ENCODE measurements at places on chromosomes 5 and 9.

DNA sequence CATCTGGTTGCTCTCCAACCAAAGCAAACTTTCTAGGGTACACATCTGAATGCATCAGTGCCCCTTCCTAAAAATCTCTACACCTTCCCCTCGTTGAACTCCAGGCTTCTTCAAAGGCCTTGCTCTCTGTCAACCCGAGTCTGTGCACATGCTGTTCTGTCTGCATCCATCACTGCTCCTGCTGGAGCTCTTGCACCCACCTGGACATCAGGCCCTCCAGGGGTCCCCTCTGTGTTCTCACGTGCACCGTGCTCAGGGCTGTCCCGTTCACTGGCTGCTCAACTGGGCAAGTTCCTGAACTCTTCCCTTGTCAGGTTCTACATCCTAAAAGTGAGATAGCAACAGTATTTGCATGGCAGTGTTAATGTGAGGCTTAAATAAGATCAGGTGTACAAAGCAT is 62.7 kb upstream of the ANGPTL2 start:
- DNase-seq = no peak

- peak; percentile 62 for DNase-seq
Measured at GRCh38 chr5:125597338-125597737, 825.9 kb upstream of the GRAMD2B start.

- no peak for DNase-seq
Measured at GRCh38 chr5:74885170-74885569, 19.0 kb upstream of the FAM169A start.

- no peak for DNase-seq
Measured at GRCh38 chr9:93083592-93084470, 12.2 kb upstream of the CARD19 start.

- no peak for DNase-seq
Measured at GRCh38 chr9:93954434-93955061, 607 bp downstream of the BARX1 start.

- DNase-seq = no peak
Measured at GRCh38 chr9:74728176-74728575, 159.5 kb downstream of the TRPM6 start.

DNA sequence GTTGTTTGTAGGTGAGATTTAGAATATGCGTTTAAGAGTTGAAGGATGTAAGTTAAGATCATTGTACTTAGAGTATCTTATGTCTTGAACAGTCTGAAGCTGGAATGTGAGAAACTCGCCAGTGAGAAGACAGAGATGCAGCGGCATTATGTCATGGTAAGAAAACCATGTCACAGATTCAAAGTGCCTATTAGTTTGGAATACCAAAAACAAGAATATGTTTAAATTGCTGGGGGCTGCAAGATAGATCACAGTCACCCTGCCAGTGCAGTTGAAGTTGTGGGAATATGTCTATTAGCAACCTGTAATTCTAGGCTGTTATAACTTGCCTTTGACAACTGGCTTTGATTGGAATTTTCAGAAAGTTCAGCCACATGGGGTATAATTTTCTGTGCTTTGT is 3.0 kb downstream of the TLE4 start:
- DNase-seq = peak; percentile 60

- no peak for DNase-seq
Measured at GRCh38 chr9:134026581-134026980, 1.3 kb downstream of the BRD3OS start.

DNA sequence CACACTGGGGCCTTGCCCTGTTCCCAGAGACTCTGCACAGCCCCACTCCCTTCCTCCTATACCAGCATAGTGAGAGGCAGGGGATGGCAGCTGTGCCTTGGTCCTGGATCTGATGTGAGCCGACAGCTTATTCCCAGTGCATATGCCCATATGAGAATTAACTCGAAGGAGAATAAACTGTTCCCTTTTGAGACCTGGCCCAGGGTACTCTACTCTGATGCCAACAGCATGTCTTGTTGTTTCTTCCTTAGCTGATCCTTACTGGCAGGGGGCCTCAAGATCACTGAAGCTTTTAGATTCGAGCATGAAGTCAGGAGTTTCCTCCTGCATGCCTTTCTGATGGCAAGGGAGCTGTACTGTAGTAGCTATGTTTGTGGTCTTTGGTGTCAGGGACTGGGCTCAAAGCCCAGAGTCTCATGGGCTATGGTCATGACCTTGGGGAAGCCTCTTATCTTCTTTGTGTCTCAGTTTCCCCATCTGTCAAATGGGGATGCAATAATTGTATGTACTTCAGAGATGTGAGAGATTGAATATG is 57.1 kb downstream of the DOCK2 start:
- peak; percentile 15 for DNase-seq

DNA sequence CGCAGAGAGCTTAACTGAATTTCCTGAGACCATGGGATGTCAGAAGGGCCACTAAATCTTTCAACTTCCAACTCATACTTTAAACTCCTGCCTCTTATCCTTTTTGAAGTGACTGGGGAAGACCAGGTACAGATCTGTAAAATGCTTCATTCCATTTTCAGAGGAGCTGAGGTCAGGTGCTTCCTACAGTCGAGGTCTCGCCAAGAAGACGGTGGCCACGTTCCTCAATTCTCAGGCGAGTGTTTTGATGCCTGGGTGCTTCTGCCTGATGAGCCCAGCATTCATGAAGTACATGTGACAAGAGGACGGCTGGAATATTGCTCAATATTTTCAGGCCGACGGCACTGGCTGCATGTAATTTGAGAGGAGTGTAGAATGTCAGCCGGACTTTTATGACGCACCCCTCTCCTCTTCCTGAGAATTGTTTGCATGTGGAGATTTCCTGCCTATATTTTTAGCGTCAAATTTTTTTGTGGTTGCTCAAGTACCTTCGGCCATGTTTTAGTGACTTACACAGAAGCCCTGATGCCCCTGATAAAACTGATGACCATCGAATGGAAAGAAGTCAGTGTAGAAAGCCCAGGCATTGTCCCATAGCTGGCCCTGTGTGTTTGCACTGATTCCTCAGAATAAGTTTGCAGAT is 38.8 kb upstream of the GLRX start:
- peak; percentile 99 for DNase-seq

DNA sequence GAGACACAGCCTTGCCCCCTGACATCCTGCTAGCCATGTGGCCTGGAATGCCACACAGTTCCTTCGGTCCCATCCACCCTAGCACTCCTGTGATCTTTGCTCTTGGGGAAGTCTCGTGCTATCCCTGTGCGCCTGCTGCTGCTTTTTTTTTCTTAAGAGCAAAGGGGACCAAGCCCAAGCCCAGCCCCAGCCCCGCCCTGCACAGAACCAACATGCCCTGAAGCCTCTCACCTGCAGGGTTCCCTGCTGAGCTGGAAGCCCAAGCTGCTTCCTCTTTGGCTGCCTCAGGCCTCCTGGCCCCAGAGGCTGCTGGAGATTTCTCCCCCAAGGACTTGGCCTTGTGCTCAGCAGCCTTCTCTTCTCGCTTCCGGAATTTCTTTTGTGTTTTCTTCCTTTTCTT is 1.8 kb downstream of the SURF6 start:
- no peak for DNase-seq

- no peak for DNase-seq
Measured at GRCh38 chr5:161273410-161273809, 273.1 kb downstream of the GABRB2 start.

- peak; percentile 41 for DNase-seq
Measured at GRCh38 chr5:137737349-137738131, 1.7 kb upstream of the KLHL3 start.

DNA sequence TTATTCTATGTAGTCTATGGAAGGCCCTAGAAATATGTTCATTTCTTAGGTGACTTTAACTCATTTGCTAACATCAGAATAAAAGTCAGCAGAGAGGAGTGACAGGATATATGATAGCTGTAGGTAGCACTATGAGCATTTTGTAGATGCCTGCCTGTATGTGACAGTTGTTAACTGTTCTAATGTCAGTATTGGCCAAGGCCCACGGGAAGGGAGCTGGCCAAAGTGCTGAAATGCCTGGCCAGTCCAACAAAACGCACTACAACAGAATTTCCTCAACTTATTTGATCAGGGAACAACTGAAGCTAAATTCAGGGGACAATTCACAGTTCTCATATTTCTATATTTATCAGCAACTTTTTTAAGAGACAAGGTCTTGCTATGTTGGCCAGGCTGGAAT is 20.8 kb downstream of the SV2C start:
- peak; percentile 23 for DNase-seq

DNA sequence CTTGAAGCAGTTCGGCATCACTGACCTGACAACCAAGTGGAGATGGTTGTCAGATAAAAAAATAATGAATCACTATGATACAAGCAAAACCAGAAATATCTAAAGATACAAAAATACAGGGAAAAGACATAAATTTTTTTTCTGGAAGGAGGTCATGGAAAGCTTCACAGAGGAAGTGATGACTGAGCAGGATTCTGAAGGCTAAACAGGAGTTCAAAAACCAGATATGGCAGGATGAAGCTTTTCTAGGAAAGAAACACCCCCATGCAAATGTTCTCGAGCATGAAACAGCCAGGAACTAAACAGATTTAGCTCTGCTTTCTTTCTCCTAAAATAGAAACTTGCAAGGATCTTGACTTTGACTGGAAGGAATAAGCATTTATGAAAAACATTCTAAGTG is 60.7 kb upstream of the IFNE start:
- no peak for DNase-seq

DNA sequence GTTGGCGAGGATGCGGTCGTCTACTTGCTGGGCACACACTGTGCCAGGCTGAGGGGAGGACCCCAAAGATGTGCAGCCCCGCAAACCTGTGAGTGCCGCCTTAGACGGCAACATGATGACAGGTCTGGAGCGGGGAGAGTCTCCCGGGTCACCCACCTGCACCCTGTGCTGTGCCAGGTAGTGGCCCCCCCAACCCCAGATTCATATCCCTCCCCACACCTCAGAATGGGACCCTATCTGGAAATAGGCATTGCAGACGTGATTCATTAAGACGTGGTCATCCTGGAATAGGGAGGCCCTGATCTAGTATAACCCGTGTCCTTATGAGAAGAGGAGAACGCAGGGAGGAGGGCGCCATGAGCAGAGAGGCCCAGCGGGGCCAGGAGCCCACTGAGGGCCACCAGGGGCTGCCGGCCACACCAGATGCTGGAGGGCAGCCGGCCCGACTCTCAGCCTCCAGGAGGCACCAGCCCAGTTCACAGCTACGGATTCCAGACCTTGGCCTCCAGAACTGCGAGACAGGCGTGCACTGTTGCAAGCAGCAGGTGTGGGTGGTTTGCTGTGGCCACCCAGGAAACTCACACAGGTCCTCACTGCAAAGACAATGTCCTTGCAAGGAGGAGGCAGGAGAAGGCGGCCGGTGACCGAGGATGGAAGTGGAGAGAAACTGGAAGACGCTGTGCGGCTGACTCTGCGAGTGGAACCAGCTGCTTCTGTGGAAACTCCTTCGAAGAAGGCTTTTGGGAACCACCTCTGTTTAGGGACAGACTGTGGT is 131.9 kb upstream of the LPCAT1 start:
- no peak for DNase-seq

GRCh38 chr9:33154371-33154770 is 12.8 kb downstream of the B4GALT1 start:
- DNase-seq = no peak

GRCh38 chr5:148336704-148337435 is 1.5 kb downstream of the SPINK9 start:
- DNase-seq = no peak

GRCh38 chr5:178145965-178146820 is 7.5 kb downstream of the NHP2 start:
- DNase-seq = peak; percentile 74

- DNase-seq = no peak
Measured at GRCh38 chr5:169384661-169385060, 83.7 kb upstream of the SLIT3 start.

DNA sequence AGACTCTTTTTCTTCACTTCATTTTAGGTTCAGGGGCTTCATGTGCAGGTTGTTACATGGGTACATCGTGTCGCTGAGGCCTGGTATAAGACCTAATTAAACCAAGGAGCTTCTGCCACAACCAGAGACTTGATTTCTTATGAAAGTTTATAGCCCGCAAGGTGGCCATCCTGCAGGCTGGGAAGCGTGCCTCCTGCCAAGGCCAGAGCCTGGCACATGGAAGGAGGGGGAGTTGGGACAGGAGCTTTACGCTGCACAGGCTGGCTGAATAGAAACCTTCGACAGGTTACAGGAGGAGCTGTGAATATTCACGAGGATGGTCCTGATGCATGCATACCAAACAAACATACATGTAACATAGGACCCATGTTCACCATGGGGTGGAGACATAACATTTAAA is 50.1 kb upstream of the SIMC1 start:
- no peak for DNase-seq

DNA sequence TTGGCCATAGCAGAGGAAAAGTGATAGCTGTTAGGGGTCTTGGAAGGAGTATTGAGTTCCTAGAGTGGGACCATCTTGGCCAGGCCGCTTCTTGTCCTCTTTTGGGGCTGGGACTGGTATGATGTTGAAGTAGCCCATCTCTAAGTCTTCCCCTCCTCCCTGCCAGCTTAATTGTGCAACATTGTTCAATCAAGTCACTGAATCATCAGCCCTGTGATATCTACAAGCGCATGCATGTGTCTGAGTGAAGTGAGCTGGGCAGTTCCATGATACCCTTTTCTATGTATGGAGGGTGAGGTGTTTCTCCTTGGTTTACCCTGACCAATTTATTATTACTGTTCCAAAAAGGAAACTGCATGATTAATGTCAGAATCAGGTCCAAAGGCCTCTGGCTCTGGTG is 112.2 kb downstream of the C9orf152 start:
- peak; percentile 58 for DNase-seq

DNA sequence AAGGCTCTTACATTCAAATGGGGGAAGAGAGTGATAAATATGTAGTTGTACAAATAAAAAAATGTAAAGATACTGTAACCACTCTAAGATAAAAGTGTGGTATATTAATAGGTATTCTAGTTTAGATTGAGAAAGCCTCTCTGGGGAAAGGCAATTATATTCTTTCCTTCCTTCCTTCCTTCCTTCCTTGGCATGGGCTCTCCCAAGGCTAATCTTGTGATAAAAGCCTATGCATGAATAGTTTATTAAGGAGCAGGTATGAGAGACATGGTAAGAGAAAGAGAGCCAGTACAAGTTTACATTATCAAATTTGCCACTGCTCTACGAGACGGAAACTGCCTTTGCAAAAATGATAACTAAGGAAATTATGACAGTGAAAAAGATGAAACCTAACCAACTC is 588.8 kb downstream of the PRELID2 start:
- no peak for DNase-seq

DNA sequence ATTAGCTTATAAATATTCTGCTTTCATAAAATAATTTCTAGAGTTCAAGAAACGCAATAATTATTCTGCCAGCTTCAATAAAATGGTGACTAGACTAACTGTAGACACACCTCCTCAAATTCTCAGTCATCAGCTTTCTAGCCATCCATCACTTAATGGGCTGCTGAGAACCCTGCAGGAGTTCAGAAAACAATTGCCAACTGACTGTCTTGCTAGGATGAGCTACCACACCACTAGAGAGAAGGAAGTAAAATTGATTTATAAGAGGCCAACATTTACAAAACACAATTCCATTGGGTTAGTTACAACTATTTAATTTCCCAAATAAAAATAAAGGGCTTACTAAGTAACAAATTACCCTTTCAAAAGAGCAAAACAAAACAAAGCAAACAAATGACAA is 126.5 kb upstream of the PAPPA start:
- DNase-seq = peak; percentile 29

DNA sequence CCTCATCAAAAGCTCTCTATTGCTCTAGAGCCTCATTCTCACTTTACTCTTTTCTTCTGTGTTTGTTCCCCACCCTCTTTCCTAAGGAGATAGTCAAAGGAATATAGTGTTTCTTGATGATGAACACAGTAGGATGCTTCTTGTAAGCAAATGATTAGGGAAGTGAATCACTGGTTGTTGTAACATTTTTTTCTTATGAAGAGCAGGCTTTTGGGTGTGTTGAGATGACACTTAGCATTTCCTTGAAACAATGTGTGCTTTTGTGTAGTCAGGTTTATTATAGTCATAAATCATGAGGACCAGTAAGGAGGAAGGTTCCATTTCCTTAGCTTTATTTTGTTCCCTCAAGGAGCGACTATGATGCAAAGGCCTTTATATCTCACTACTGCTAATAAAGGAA is 1991.3 kb upstream of the C9orf72 start:
- DNase-seq = peak; percentile 35

Data from EL (cell line).